ENCODE measurements at places on chromosomes 7 and 10. TPM values are rescaled to one million over a fixed set of nuclear protein-coding genes. Genes with fewer than 3 reads are reported as not detected.

PNLIP gene
- total RNA-seq: not detected

CALML3 gene
- total RNA-seq: not detected

PLXNA4 gene
- 17.6 TPM for total RNA-seq

ZNF365 gene
- not detected for total RNA-seq

- DNase-seq: no peak
Measured at GRCh38 chr7:107643407-107643806, 17.2 kb upstream of the SLC26A4 start.

GRCh38 chr10:36188461-36188860, 546.4 kb upstream of the FZD8 start:
- DNase-seq: no peak

DNA sequence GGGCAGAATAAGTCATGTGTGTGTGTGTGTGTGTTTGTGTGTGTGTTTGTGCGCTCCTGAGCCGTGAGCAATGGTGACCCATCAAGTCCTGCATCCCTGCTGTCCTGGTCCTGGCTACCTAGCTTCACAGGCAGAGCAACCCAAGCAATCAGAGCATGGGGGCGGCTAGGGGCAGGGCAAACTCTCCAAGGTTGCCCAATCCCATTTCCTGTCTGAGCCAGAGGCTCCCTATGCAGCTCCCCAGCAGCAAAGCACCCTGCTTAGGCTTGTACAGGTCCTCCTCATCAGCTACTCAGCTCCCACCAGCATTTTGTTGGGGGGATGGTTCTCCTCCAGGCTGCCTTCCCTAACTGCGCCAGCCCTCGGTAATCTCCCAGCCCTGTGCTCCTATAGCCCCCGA, 31.1 kb upstream of the CRHR2 start:
- peak; percentile 18 for DNase-seq

DNA sequence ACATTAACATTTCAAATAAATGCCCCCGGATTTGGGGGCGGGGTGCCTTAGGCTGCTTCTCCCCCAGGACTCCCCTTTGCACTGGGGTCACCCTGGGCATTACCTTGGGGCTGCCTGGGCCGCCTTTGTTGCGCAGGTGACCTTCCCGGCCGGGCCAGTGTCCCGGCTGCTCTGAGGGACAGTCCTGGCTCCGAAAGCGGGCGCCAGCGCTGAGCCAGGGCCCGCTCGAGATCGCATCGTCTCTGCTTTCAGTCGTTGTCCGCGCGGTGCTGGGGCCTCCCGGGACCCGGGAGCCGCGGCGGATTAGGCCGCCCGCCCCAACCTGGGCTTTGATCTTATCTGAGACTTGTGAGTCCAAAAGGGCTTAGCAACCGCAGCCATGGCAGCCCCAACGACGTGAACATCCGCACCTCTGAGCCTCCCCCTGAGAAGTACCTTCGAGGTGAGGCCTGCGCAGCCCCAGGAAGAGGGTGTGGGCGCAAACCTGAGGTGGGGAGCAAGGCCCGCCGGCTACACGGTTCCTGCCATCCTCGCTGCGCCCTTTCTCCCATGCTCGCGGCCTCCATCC, 14.8 kb upstream of the WAPL start:
- no peak for DNase-seq

- DNase-seq: peak; percentile 70
Measured at GRCh38 chr7:1886361-1887064, 216.4 kb downstream of the ELFN1 start.

DNA sequence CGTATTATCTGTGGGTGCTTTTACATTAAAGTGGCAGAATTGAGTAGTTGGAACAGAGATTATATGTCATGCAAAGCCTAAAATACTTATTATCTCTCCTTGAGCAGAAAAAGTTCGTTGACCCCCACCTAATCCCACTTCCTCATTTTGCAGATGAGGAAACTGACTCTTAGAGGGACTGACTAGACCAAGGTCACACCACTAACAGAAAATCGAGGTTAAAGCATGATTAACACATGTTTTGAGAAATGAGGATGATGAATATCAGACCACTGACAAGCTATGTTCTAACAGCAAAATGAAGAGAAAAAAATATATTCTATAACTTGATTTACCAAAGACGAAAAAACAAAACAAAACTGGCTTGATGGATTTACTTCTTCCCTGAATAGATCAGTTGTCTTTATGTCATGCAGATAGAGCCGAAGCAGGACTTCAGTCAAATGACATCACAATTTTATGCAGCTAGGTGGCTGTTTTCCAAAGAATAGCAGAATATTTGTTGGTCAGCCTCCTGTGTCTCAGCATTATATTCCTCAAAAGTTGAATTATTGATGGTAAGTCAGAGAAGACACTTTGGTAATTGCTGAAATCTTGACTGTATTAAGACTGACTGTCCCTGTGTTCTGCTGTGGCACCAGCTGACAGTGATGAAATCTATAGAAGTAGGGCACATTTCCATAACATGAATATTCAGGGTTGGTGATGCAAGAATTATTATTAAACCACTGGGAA, 24.2 kb upstream of the SMIM30 start:
- DNase-seq: no peak

DNA sequence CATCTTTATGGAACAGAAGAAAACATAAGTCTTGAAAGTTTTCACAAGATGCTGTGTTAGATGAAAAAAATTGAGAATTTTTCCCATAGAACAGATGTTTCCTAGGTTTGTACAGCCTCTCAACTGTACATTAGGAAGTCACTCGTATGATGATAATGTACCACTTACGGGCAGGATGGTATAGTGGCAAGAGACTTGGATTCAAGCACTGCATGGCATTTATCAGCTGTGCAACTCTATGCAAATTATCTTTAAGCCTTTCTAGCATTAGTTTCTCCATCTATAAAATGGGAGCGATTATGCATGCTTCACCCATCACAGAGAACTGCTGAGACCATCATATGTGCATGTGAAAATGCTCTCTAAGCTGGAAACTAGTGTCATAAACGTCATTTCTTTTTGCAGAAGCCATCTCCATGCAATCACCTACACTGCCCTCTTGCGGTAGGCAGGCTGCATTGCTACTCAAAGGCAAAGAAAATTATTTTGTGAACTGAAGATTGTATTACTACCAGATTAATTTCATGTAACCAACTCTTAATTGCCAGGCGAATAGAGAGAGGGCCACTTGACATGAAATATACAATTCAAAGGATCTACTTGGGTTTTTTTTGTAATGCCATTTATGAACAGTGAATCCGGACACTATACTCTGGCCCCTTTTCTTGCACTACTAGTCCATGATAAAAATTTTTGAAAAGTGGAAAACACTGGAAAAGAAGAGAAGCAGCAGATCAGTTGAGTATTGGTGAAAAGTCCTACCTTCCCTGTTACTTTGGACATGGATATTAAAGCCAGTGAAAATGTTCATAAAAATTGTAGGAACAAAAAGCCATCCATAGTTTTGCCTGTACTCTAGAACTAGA, 102.3 kb downstream of the JAZF1 start:
- peak; percentile 39 for DNase-seq

- peak; percentile 86 for DNase-seq
Measured at GRCh38 chr7:66170309-66171231, 34.6 kb upstream of the TPST1 start.

- no peak for DNase-seq
Measured at GRCh38 chr10:91381257-91381891, 28.8 kb upstream of the HECTD2 start.

GRCh38 chr10:9848981-9849380, 1168.7 kb upstream of the CELF2 start:
- DNase-seq: no peak

GRCh38 chr10:59830601-59831259, 75.6 kb downstream of the CCDC6 start:
- no peak for DNase-seq

- no peak for DNase-seq
Measured at GRCh38 chr7:50205011-50205410, 99.5 kb upstream of the IKZF1 start.

- no peak for DNase-seq
Measured at GRCh38 chr7:128714701-128715495, 24.3 kb upstream of the CALU start.

- DNase-seq: no peak
Measured at GRCh38 chr10:113454341-113455061, 98.4 kb upstream of the HABP2 start.

DNA sequence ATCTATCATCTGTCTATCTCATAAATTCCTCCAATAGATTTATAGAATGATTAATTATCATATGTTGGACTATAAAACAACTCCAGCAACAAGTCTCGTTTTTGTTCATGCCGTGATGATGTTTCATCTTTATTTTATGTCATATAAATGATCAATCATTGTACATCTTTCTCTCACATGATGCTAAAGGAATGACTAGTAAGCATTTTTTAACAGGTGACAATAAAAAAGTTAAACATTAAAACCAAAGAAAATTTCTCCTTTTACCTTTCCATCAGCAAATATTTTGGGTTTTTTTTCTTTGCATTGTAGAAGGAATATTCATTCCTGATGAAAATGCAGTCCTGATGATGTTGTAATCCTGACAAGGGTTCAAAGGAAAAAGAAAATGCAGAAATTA, 41.4 kb downstream of the AKR1C3 start:
- no peak for DNase-seq

DNA sequence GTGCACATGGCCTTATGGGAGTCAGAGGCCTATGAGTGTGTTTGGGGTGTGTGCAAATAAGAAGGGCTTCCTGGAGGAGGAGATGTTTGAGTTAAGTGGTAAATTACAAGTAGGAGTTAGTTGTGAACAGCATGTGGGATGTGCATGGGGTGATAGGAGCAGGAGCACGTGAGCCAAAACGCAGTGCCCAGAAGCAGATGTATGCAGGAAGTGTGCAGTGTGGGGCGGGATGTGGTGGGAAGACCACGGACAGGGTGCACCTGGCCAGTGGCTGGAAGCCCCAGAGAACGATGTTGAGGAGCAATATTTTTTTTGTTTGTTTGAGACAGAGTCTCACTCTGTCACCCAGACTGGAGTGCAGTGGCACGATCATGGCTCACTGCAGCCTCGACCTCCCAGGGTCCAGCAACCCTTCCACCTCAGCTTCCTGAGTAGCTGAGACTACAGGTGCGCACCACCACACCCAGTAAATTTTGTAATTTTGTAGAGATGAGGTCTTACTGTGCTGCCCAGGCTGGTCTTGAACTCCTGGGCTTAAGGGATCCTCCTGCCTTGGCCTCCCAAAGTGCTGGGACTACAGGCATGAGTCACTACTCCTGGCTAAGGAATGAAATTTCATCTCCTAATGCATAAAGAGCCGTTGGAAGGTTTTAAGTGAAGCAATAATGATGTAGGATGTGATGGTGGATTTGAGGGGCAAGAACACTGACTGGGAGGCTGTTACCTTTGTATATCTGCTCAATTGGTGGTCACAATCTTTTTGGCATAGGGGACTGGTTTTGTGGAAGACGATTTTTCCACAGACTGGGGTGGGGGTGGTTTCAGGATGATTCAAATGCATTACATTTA, 78.4 kb downstream of the LYZL2 start:
- no peak for DNase-seq

DNA sequence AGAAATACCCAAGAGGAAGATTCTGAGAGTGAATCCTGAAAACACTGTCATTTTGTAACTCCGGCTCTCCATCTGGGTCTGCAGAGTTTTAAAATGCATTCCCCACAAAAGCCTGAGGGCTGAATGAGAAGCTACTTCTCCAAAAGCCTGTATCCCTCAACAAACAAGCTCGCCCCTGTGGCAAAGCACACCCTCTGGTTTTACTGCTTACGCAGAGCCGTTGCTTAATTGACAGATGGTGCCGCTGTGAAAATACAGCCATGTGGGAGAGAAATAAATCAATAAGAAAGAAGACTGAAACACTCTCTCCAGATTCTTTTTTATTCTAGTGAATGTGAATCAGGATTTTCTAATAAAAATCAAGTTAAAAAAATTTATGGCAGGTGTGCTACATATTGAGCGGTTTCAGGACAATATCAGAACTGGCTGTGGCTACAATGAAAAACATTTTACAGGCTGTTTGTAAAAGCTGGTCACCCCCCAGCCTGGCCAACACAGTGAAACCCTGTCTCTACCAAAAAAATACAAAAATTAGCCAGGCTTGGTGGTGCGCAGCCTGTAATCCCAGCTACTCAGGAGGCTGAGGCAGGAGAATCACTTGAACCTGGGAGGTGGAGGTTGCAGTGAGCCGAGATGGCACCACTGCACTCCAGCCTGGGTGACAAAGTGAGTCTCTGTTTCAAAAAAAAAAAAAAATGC, 32.5 kb downstream of the C7orf33 start:
- DNase-seq: no peak

DNA sequence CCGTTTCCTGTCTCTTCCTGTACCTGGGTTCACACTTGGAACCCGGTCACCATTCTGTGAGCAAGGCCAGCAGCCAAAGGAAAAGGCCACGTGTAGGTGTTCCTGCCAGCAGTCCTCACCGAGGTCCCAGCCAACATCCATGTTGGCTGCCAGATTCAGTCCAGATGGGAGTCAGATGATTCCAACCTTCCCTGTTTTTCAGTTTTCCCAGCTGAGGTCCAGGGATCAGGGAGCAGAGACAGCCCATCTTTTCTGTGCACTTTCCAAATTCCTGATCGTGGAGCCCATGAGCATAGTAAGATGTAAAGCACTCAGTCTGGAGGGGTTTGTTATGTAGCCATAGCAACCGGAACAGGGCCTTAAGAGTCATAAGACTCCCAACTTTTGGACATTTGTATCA, 3.9 kb upstream of the PVRIG start:
- no peak for DNase-seq

All from Right ventricle myocardium inferior (tissue), 1 donor.